Astrocyte of the hippocampus (primary cell): ENCODE measurements at places on chromosomes 2 and 18.

DNA sequence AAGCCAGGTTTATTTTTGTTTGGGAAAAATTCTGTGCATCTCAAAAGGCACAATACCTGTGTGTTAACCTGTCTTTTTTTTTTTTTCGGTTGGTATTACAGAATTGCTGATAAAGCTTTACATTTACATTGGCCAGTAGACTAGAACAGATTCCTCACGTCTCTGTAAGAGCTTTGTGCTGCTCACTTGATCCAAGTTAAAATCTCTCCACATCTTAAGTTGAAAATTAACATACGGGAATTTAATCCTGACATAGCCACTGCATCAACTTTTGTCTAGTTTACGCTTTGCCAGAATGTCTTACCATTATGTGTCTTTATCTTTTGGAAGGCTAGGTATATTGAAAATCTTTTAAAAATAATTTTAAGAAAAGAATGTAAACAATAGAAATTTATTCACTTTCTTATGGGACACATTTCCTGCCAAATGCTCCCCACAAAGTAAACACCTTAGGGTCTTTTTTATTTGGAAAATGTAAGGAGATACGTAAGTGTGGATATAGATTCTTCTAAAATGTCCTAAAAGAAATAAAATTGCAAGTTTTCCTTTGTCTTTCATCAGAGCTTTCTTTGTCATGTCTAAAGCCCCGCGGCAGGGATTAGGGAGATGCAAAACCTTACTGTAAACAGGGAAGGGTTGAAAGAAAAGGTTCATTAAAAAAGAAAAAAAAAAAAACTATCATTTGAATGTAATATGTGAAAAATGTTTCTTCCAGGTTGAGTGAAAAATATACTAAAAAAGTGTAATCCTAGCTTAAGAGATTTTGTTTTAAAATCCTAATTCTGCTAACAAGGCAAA, 912.8 kb downstream of the NRXN1 start:
- no peak for DNase-seq

DNA sequence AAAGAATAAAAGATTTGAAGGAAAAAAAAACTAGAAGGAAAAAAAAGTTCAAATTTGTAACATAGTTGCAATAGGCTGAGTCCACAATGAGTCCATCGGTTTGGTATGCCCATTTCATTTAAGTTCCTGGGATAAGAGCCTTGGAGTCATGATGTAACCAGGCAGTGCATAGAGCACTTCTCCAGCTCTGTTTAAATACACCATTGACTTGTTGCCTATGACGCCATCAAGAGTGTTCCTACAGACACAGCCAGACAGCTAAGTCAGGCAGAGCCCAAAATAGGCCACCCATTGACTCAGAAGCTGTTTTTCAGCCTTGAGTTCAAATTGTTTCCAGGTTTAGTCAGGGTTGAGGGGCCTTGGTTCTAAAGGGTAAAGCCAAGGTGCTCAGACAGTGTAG, 44.9 kb downstream of the SOCS6 start:
- peak; percentile 89 for DNase-seq

- no peak for DNase-seq
These were observed 36.7 kb downstream of the BIN1 start for GRCh38 chr2:127070221-127070620.

- DNase-seq = no peak
These were observed 7.4 kb upstream of the POLI start for GRCh38 chr18:54261894-54262293.
